Activated naive CD8-positive, alpha-beta T cell treated with anti-CD3 and anti-CD28 coated beads for 36 hours (primary cell): ENCODE measurements at places on chromosomes 2 and 18. TPM values are rescaled to one million over a fixed set of nuclear protein-coding genes. Genes with fewer than 3 reads are reported as not detected.

Gene ARMC9
- 3.9 TPM for total RNA-seq

- no peak overlapping the region for H3K4me3 ChIP-seq
- peaks cover 22% of the 10 kb centered on the region for H3K27me3 ChIP-seq
- no peak for DNase-seq
- peaks cover 35% of the 10 kb centered on the region for H3K4me1 ChIP-seq
- H3K36me3 ChIP-seq: no peaks in the 10 kb centered on the region
Measured at GRCh38 chr2:173150963-173151362, 75.3 kb downstream of the MAP3K20 start.

DNA sequence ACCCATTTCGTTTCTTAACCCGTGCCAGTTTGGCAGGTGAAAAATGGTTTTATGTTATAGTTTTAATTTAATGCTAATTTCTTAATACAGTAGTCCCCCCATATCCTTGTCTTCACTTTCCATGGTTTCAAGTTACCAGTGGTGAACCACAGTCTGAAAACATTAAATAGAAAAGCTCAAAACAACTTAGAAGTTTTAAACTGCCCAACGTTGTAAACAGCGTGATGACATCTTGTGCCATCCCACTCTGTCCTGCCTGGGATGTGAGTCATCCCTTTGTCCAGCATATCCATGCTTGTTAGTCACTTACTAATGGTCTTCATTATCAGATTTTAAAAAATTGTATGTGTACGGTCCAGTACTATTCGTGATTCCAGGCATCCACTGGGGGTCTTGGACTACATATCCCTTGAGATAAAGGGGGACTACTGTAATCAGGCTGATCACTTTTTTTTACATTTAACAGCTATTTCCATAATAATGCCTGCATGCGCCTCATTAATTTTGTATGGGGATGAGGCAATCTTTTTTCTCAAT, 31.9 kb downstream of the SLC66A3 start:
- DNase-seq: no peak
- H3K36me3 ChIP-seq: no peaks in the 10 kb centered on the region
- H3K27ac ChIP-seq: no peak overlapping the region
- no peak overlapping the region for H3K4me3 ChIP-seq

Gene SNORC
- total RNA-seq: 2.4 TPM

Gene CCDC178
- not detected for total RNA-seq

DNA sequence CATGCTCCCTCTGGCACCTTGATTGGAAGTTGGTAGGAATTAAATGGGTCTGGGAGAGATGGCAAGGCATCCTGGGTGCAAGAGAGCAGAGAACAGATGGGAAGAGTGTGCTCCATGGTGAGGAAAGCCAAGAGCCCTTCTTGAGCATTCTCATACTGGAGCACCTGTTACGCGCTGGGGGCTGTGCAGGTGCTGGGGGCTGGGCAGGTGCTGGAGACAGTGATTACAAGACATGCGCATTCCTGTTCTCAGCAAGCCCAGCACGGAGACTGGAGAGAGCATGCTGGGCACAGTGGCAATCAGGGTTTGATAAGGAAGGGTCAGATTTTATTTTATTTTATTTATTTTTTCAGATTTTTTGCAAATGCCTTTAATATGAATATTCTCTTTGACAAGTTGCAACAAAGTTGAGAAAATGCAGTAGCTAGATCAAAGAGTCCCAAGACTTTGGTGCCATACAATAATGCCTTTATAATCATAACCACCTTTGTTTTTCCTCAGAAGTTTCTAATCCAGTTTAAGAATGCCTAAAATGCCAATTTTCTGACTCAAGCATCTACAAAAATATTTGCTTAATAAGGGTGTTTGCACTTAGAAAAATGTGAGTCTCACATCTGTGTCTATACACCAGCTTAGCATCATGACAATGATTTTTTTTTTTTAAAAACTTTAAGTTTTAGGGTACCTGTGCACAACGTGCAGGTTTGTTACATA, 193.3 kb downstream of the RNF152 start:
- peaks cover 4% of the 10 kb centered on the region for H3K27me3 ChIP-seq
- no peak overlapping the region for H3K4me3 ChIP-seq
- no peaks in the 10 kb centered on the region for H3K4me1 ChIP-seq
- no peak for DNase-seq
- H3K27ac ChIP-seq: no peak overlapping the region

Gene MOCOS
- total RNA-seq: 0.16 TPM

Gene SNTG2
- 3.8 TPM for total RNA-seq

- no peak overlapping the region for H3K4me3 ChIP-seq
- H3K4me1 ChIP-seq: no peaks in the 10 kb centered on the region
- DNase-seq: no peak
- no peak overlapping the region for H3K27ac ChIP-seq
- no peaks in the 10 kb centered on the region for H3K36me3 ChIP-seq
- H3K27me3 ChIP-seq: peaks cover 4% of the 10 kb centered on the region
Measured at GRCh38 chr2:85175369-85176299, 42.4 kb downstream of the TCF7L1 start.
